SK-N-SH (cell line): ENCODE measurements at places on chromosomes 3 and 15. TPM values are rescaled to one million over a fixed set of nuclear protein-coding genes. Genes with fewer than 3 reads are reported as not detected.

GRCh38 chr3:47612178-47612577 is 33.5 kb upstream of the CSPG5 start:
- no peak for DNase-seq

- DNase-seq = peak; percentile 62
These were observed 513 bp downstream of the VGLL4 start for GRCh38 chr3:11643201-11643603.

DNA sequence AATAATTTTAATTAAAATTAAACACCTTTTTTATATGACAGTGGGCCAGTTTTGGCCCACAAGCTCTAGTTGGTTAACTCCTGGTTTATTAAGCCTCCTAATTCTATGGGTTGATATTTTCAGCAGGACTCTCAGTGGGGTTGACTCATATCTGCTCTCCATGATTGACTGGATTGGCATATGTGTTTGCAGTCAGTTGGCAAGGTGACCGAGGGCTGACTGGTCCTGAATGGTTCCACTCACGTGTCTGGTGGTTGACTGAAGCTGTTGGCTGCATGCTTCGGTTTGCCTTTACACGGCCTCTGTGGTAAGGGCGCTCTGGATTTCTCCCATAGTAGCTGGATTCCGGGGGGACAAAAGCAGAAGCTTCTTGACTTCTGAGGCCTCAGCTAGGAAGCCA is 65.3 kb upstream of the ZNF280D start:
- DNase-seq = no peak

The GOLGA6L10 gene
- 0.10 and 0.18 TPM in 2 replicates for polyA plus RNA-seq

The MAP6D1 gene
- 2.6 and 3.4 TPM in 2 replicates for polyA plus RNA-seq
